Iris pigment epithelial cell (primary cell): ENCODE measurements at places on chromosomes 3 and 15.

GRCh38 chr3:190180268-190180667 is 59.6 kb upstream of the P3H2 start:
- peak; percentile 44 for DNase-seq

DNA sequence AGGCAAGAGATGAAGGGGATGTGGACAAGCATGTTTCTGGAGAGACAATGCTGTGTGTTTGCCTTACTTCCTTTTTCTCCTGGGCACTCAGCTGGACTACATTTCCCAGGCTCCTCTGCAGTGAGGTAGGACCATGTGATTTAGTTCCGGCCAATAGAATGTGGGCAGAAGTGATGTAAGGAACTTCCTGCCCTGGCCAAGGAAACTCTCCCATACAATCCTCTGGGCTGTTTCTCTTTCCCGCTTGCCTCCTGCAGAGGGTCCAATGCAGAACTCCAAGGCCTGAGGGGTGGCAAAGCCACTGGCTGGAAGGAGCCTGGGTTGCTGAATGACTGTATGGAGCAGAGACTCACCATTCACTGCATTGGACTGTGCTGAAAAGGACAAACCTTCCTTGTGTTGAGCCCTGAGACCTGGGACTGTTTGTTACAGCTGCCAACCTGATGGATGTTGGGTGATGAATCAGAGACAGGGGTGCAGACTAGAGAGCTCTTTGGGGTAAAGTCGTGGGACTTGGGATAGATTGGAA is 82.7 kb upstream of the SLC6A6 start:
- DNase-seq, result peak; percentile 84

GRCh38 chr3:2921903-2922302 is 188.3 kb downstream of the IL5RA start:
- peak; percentile 6 for DNase-seq

DNA sequence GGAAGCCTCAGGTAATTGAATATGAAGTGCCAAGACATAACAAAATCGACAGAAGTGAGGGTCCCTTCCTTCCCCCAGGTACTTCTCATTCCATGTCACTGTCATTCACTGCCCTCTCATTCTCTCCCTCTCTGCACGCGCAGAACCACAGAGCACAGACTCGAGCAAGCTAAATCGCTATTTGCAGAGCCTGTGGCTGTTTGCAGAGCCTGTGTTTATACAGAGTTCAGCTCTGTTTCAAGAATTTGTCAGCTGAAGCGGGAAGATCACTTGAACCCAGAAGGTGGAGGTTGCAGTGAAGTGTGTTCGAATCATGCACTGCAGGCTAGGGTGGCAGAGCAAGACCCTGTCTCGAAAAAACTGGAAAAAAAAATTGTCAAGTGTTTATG is 2.5 kb downstream of the VILL start:
- DNase-seq, result no peak

DNA sequence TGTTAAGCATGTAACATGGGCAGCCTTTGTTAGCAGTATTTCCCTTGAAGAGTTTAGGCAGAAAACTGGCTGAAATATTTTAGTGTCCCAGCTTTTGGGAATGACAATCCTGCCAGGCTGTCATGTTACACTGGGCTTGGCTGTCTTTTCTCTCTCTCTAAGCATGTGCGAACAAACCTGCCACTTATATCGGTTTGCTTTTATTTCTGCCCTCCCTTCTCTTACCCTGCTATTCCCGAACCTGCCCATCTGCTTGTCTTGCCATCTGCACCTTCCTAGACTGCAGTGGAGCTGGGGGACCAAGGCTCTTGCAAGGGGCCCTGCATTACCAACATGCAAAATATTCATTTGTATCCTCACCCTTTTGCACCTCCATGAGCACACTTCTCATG is 339.6 kb downstream of the EPHB1 start:
- no peak for DNase-seq

DNA sequence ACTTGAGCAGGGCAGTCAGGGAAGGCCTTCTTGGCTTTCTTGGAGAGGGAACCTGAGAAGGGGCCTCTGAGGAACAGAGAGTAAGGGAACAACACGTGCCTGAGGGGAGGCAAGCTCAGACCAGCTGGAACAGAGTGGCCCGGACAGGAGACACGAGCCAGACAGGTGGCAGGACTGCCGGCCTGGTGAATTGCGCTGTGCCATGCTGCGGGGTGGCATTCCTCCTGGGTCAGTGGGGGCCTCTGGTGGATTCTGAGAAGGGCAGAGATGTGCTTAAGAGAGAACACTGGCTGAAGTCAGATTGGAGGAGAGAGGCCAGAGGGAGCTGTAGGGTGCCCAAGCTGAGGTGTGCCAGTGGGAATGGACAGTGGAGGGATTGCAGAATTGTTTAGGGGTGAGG is 4.9 kb downstream of the CHAC1 start:
- DNase-seq, result no peak

DNA sequence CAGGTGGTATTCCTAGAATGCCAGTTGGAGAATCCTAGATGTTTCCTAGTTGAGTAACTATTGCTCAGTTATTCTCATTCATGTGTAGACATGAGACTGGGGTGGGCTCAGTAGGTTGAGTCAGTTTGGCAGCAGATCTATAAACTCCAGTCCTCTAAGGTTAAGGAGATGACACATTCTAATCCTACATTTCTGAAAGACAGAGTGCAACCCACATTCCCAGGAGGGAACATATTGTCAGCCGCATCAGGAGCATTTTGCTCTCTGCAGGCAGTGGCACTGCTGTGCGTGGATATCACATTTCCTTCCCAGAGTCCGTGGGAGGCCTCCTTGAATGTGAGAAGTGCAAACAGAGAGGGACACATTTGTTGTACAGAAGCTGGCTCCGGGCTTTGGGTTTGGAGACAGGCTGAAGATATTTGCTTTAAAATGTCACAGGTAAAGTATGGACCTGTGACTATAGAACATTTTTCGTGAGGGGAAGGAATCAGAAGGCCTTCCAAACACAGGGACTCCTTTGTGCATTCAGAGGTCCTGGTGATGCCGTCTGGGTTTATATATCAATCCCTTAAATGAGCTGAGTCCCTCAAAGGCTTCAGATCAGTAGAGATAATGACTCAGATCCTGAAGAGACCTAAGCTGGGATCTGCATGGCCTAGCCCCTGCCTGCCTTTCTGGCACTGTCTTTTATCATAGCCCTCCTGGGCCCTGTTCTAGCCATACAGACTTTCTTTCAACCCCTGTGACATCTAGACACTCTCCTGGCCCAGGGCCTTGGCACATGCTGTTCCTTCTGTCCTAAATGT is 156.5 kb downstream of the CADPS start:
- no peak for DNase-seq

DNA sequence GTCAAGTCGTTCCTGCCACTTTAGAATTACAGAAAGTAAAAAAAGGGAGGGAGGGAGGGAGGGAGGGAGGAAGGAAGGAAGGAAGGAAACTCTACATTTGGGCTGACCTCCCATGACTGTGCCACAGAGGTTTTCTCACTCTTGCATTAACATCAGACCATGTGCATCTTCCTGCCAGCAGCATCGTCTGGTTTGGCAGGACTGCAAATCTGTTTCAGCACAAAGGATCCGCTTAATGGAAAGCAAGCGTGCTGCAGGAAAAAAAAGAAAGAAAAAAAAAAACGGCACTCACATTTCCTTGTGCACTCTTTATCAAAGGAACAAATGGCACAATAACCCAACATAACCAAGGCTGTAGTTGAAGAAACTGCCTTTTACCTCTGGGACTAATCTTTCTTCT is 148.8 kb upstream of the HES1 start:
- no peak for DNase-seq

DNA sequence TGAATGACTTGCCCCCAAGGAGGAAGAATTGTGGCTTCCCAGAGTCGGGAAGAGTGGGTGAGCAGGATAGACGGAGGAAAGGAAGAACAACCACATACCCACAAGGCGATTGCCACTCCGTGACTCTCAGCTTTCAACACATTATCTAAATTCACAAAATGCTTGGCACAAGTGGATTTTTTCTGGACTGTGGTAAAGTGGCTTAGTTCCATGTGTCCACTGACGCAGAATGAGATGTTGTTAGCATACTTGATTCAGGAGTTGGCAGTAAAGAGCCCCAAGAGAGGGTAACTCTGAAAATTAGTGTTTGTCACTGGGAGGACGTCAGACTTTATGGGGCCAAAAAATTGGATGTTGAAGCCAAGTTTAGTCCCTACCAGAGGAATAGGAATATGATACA is 198.8 kb upstream of the CTNNB1 start:
- no peak for DNase-seq

GRCh38 chr3:154971771-154972326 is 108.3 kb upstream of the MME start:
- DNase-seq, result peak; percentile 92

DNA sequence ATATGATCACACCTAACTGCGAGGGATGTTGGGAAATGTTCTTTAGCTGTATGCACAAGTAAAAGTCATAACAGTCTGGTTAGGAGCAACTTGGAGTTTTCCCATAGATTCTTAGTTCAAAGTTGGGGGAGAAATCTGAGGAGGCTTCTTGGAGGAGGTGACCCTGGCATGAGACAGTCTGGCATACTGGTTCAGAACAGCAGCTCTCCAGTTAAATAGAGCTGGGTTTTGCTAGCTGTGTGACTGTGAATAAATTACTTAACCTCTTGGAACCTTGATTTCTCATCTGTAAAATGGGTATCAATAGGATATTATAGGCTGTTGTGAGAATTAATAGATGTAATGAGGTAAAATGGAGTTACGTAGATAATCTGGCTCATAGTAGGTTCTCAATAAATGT is 49.1 kb upstream of the DGKG start:
- DNase-seq, result no peak

DNA sequence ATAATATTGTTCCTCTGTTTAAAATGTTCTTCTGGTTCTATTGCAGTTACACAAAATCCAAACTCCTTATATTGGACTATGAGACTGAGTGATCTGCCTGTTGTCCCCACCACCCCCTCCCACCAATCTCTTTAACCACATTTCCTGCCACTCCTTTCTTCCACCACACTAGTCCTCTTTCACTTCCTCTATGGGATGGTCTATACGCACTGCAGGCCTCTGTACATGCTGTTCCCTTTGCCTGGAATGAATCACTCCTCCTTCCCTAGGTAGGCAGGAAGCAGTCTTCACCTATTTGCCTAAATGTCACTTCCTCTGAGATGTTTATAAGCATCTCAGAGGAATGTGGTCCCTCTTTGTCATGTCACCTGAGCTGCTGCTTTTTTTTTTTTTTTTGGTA is 4.0 kb downstream of the MAP2K1 start:
- peak; percentile 29 for DNase-seq

- no peak for DNase-seq
Measured at GRCh38 chr15:74692327-74692726, 3.5 kb downstream of the EDC3 start.

DNA sequence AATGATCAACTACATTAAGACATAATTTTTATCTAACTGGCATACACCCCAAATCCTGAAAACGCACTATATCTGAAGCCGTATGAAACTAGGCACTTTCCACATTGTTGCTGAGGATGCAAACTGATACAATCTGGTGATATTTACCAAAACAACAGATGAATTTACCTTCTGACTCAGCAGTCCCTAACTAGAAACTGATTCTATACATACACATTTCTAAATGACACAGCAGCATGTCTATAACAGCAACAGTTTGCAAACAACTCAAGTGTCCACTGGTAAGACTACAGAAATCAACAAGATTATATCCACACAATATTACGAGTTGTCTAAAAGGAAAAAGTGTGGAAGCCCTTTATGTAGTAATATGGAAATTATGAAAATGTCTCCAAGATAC is 22.9 kb downstream of the SECISBP2L start:
- DNase-seq, result no peak

DNA sequence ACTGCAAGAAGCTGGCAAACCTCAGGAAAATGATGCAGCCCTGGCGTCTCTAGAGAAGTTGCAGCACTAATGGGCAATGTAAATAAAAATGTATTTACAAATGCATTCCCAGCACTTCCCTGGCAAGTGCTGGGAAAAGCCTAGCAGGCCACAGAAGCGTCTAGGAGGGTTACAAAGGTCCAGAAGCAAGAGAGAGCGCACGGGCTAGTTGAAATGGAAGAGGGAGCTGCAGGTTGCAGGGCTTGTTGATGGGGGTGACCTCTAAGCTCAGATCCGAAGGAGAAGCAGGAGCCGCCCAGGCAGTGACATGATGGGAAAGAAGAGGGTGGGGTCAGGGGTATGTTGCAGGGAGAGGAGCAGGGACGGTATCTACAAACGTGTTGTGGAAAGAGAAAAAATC is 2.7 kb upstream of the KNL1 start:
- DNase-seq, result no peak

GRCh38 chr3:105427332-105427731 is 60.6 kb downstream of the ALCAM start:
- no peak for DNase-seq

- no peak for DNase-seq
Measured at GRCh38 chr3:187120326-187120725, 19.0 kb downstream of the RPL39L start.

- DNase-seq, result peak; percentile 98
Measured at GRCh38 chr3:185549122-185549521, 3.3 kb downstream of the LIPH start.

DNA sequence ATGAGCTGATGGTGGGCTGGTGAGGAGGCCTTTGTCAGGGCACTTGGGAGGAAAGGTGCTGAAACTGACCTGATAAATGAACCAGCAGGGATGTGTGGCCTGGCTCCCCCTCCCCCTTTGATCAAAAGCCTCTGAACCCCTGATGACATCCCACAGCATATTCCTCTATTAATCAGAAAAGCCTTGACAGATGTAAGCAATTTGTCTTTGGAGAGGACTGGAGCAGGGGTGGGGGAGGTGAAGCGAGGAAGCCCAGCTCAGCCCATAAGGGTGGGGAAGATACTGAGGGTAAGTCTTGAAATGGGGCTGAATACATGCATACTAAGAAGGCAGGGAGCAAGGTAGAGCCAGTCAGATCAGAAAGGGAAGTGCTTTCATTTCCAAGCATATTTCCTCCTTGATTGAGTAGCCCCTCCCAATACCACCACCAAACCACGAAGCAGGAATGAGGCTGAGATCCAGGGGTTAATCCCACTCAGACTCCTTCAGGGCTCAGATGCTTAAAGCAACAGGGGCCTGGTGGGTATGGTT is 34.7 kb upstream of the MRPS22 start:
- DNase-seq, result no peak

DNA sequence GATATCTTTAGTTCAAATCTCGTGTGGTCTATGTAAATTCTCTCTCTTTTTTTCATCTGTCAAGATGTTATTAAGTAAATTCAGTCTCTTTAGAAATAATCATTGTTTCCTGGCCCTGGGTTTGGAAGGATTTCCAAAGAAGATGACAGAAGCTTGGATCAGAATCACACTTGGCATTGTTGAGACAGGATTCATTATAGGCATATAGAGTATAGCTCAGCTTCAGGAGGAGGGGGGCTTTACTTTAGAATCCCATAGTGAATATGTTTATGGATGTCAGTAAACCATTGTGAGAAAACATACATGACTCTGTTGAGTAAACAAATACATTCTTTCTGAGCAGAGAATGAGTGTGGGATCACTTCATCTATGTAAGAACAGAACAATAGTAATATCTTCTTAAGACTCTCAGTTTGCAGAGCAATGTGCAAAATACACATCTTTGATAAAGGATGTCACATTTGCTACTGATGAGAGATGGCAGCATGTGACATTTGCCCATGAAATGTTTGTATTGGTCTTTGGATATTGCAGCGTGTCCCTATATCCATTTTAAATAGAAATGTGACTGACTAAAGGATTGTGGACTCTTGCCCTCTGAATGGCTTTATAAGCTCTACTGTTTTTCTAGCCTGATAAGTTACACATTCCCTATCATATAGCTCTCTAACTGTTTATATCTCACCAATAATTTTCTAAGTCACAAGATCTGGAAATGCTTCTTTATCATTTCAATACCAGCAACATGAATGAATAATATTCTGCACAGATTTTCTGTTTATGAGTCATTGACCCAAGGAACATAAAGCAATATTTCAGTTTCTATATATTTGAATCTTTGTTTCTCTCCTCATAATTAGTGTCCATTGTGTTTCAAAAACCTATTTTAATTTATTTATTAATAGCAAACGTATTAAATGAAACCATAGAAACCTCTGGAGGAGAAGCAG is 95.6 kb upstream of the THRB start:
- peak; percentile 40 for DNase-seq
